ENCODE measurements at places on chromosomes 5 and 9.
A peak's percentile ranks its signal among the peaks of the same experiment; 100 is the strongest.

- DNase-seq, result no peak
Observed at GRCh38 chr9:16482764-16483163, 387.7 kb downstream of the BNC2 start.

GRCh38 chr5:64595031-64595855, 89.4 kb downstream of the RGS7BP start:
- DNase-seq, result peak; percentile 26

GRCh38 chr5:26579712-26580111, 458.7 kb downstream of the CDH9 start:
- DNase-seq, result no peak

GRCh38 chr5:177429248-177430040, 3.0 kb downstream of the GRK6 start:
- DNase-seq, result peak; percentile 76

- no peak for DNase-seq
Observed at GRCh38 chr5:168790002-168790635, 211.0 kb upstream of the PANK3 start.

- no peak for DNase-seq
Observed at GRCh38 chr9:13732290-13732689, 452.8 kb upstream of the MPDZ start.

GRCh38 chr9:120860083-120860482, 16.9 kb downstream of the PHF19 start:
- DNase-seq, result no peak
